HEK293T (cell line): ENCODE measurements at places on chromosomes 6 and 20.

DNA sequence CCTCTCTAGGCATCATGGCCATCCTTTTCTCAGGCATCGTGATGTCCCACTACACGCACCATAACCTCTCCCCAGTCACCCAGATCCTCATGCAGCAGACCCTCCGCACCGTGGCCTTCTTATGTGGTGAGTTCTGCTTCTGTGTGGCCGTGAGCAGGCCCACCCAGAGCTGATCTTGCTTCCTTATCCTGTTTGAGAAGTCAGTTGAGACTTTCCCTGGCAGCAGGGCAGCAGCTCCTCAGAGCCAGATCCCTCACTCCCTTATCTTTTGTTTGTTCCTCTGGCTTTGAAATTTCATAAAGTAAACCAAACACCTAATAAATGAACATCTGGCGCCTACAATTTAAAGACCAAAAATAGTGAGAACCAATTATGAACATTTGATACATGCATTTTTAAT is 40.6 kb downstream of the SPATA2 start:
- DNase-seq, result no peak

GRCh38 chr6:5051394-5051793 is 33.7 kb upstream of the PPP1R3G start:
- DNase-seq, result no peak

- DNase-seq, result no peak
Observed at GRCh38 chr6:154086510-154086909, 47.5 kb downstream of the OPRM1 start.

GRCh38 chr20:12641619-12642018 is 367.2 kb upstream of the SPTLC3 start:
- no peak for DNase-seq

GRCh38 chr6:156883497-156884252 is 106.5 kb downstream of the ARID1B start:
- DNase-seq, result no peak

GRCh38 chr6:10695086-10695657 is 400 bp downstream of the PAK1IP1 start:
- no peak for DNase-seq

DNA sequence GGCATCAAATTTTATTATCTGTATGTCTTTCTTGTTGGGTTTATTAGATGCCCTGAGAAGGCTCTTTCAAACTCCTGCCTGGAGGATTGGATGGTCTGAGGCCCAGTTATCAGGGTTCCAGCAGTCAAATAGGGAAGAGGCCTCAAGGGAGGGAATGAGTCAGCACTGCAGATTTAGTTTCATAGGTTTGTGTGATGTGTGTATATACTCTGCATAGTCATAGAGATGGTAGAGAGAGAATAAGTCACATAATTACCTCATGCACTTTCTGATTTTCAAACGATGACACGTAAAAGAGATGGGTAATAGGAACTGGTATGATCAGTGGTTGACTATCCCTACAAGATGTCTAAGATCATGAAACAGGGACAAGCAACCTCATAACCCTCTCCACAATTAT is 82.1 kb downstream of the ADAT2 start:
- no peak for DNase-seq

- DNase-seq, result no peak
Observed at GRCh38 chr6:114339706-114340105, 3.1 kb downstream of the HS3ST5 start.

DNA sequence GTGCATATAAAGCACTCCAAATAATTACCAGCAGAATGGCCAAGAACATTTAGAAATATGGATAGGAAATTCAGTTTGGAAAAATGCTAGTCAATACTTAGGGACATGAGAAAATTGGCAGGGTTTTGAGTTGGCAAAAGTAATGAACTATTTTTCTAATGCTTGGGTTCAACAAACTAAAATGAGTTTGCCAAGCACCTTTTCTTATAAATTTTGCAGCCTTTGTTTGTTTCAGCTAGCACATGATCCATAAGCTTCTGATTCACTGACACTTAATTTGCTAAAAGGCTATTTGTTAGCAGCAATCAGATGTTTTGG is 324.8 kb downstream of the QKI start:
- no peak for DNase-seq

GRCh38 chr6:28657769-28658465 is 132.2 kb downstream of the GPX5 start:
- peak; percentile 65 for DNase-seq

GRCh38 chr20:33566781-33567603 is 77.1 kb downstream of the CBFA2T2 start:
- no peak for DNase-seq

- no peak for DNase-seq
Observed at GRCh38 chr20:44447827-44448419, 27.8 kb upstream of the TTPAL start.

- no peak for DNase-seq
Observed at GRCh38 chr6:135257631-135258405, 76.7 kb downstream of the MYB start.

DNA sequence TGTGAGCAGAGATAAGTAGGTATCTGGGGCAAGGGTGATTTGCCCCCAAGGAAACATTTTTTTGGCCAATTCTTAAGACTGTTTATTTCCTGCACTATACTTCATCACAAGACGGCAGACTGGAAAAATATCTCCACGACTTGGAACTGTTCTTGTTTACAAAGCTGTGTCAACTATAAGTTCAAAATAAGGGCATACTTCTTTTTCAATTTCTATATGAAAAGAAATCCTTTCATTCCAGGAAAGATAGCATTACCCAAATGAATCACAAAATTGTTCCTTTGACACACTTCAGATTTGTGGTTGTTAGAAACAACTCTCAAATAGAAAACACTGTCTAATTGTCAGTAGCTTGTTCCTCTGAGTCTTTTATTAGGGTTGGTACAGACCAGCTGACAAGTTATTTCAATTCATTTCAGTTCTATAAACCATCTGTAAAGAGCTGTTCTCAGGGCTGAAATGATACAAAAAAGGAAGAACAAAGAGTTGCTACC is 212.9 kb upstream of the PRDM1 start:
- DNase-seq, result no peak

- DNase-seq, result no peak
Observed at GRCh38 chr6:109977791-109978173, 329 bp upstream of the GPR6 start.

- no peak for DNase-seq
Observed at GRCh38 chr6:6746333-6746969, 157.9 kb downstream of the LY86 start.

- DNase-seq, result no peak
Observed at GRCh38 chr6:129488313-129488712, 221.7 kb downstream of the ARHGAP18 start.

DNA sequence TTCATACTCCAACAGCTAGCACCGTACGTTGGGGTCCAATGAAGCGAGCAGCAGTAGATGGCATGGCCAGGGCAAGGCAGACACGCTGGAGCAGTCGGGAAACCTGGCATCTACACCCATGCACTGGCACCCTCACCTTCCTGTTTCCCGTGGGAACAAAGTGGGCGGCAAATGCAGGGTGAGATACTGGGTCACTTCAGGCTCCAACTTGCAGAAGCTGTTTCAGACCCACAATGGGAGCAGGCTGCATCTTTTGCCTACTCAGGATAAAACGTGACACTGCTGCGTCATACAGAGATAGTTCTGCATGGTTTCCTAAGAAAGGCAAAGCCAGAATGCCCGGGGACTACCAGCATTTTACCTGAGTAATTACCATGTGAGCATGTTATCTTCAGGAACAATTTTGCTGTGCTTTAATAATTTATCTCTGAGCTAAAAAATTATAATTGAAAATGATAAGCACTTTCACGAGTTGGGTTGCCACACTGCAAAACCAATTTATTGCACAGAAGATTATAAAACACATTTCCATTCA is 10.9 kb upstream of the CD93 start:
- no peak for DNase-seq

- DNase-seq, result peak; percentile 77
Observed at GRCh38 chr6:10886691-10887502, at the start of gene SYCP2L. Gene SYCP2L, plus strand, starts transcription at chr6:10887052. Its CDS starts 75 bp downstream, at chr6:10887127.

- DNase-seq, result no peak
Observed at GRCh38 chr6:90764001-90764400, 177.1 kb upstream of the MAP3K7 start.

DNA sequence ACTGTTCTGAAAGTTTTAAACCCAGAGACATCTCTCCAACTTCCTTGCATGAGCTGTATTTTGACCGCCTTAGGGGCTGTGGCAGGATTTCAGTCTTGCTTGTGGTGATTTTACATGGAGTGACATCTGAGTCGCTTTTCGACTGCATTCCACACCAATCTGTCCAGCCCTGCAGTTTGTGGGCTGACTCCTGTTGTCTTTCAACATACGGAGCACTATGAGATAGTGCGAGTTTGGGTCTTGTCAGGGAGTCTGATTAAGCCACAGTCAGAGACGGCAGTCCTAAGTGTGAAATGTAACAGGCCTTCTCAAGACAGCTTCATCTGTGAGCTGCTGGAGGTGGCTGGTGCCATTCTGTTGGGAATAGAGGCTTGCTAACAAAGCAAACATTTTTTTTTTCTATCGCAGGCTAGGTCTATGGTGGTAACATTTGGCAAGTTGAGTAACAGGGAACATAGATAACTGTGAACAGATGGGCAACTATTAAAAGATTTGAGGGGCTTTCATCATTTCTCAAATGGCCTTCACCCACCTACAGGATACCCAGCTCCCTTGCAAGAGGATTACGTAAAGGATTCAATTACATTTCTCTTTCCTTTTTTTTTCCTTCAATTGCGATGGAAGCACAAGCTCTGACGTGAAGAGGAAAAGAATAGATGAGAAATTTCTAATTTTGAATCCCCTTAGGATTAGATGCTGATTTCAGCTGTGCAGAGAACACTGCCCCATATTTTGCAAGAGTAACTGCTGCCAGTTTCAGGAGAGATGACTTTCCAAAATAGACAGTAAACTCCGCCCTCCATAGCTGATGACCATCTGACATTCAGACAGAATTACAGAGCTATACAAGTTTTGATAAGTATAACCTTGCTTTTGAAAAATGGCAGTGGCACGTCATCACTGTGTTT is 25.1 kb downstream of the CAP2 start:
- no peak for DNase-seq

GRCh38 chr20:21020659-21021471 is 85.3 kb downstream of the LINC00237 start:
- no peak for DNase-seq

GRCh38 chr20:39264506-39265172 is 302.5 kb downstream of the DHX35 start:
- peak; percentile 71 for DNase-seq

DNA sequence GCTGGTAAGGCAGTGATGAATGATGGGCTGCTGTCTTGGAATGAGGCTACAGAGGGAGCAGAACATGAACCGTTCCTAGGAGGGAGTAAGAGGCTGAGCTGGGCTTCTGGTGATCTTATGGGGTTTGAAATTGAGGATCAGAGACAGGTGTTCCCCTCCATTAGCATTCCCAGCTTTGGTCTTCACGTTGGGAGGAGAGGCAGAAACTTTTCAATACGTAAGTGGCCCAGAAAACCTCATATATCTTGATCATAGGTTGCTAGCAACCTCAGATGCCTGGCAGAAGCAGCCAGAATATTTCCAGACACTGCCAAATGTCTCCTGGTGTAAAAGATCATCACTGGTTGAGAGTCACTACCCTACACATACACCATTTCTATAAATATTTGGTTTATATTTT is 167.1 kb downstream of the INSM1 start:
- no peak for DNase-seq
